ENCODE measurements at places on chromosomes 4 and X. TPM values are rescaled to one million over a fixed set of nuclear protein-coding genes. Genes with fewer than 3 reads are reported as not detected.

- no peak for DNase-seq
These were observed 57.6 kb downstream of the DOCK11 start for GRCh38 chrX:118553042-118553710.

DNA sequence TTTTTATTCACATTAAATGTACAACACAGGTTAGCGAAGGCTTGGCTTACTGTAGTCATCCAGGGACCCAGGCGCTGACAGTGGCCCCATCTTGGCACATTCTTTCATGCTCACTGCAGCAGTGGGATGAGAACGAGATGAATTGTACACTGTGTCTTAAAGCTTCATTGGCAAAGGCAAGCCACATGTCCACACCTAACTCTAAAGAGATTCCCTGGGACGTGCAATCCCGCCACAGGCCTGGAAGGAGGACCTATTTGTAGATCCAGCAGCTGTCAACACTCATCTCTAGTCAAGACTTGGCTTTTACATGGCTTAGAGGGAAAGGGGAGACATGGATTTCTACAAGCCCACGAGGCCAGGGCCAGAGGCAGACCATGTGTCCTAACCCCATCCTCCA lies 16.1 kb upstream of the CXCR3 start:
- no peak for DNase-seq

DNA sequence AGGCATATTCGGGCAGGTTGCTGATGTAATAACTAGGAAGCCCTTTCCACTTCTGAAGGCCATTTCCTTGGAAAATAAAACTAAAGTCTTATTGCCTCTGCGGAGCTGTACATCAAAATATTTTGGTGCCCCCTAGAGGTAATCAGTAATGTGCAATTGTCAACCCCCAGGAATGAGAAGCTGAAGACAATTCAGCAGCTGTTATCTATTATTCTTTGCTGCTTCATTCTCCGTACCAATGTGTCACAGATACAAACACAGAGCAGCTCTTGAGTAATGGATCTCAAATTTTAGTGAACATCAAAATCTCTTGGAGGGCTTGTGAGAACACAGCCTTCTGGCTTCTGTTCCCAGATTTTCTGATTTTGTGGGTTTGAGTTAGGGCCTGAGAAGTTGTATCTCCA lies 3.5 kb upstream of the SLIT2 start:
- DNase-seq: peak; percentile 68

SPANXC gene
- 4.1 TPM for total RNA-seq

ADGRG4 gene
- not detected for total RNA-seq

- DNase-seq: no peak
These were observed 21.7 kb upstream of the TBC1D9 start for GRCh38 chr4:140777894-140778293.

TEX11 gene
- total RNA-seq: not detected

DNA sequence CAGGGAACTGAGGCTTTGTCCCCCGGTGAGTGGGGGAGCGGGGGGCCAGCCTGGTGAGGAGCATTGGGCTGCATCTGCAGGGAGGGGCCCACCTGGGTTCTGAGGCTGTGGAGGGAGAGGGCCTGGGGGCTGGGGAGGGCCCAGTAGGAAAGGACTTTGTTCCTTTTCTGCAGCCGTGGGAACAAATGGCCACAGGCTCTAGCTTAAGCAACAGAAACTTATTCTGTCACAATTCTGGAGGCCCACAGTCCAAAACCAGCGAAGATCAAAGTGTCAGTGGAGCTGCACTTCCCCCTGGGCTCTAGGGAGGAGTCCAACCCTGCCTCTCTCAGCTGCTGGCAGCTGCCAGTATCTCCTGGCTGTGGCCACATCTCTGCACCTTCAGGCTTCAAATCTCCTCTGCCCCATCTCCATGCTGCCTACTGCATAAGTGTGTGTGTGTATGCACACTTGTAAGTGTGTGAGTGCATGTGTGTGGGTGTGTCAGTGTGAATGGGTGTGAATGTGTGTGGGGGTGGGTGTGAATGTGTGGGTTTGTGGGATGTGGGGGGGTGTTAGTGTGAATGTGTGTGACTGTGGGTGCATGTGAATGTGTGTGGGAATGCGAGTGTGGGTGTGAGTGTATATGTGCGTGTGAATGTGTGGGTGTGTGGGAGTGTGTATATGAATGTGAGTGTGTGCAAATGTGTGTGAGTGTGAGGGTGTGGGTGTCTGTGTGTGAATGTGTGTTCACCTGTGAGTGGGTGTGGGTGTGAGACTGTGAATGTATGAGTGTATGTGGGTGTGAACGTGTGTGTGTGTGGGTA lies 204.5 kb upstream of the PSAPL1 start:
- DNase-seq: no peak

GRCh38 chrX:16250296-16250695 lies 83.0 kb downstream of the MAGEB17 start:
- DNase-seq: no peak

DNA sequence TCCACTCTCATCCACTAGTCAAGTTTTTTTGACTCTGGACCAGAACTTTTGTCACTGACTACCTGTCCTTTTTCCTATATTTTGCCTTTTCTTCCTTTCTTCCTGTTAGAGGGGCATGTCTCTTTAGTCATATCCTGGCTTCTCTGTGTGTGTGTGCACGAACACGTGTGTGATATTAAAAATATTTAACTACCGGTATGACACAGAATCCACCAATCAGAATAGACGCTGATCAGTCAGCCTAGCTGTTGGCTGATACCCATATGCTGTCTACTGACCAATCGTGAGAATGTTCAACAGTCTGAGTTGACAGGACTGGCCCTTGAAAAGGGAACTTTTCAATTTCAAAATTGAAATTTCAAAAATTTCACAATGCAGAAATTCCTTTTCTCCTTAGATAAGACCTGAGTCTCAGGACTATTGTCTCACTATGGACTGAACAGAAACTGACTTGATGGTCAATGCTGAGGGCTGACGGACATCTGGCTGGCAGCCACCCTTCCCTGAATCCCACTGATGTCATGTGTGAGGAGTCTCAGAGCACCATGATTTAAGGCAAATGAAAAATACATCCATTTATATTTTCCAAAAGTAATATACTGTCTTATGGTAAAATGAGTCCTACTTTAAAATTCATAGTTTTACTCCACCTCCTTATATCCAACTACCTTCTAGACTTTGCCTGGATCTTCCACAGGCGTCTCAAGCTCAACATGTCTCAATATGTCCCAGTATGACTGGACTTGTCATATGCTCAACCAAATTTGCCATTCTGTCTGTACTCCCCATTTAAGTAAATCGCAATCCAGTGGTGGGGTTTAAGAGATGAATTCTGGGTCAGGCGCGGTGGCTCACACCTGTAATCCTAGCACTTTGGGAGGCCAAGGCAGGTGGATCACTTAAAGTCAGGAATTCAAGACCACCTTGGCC lies 78.0 kb downstream of the CHRNA9 start:
- no peak for DNase-seq

DNA sequence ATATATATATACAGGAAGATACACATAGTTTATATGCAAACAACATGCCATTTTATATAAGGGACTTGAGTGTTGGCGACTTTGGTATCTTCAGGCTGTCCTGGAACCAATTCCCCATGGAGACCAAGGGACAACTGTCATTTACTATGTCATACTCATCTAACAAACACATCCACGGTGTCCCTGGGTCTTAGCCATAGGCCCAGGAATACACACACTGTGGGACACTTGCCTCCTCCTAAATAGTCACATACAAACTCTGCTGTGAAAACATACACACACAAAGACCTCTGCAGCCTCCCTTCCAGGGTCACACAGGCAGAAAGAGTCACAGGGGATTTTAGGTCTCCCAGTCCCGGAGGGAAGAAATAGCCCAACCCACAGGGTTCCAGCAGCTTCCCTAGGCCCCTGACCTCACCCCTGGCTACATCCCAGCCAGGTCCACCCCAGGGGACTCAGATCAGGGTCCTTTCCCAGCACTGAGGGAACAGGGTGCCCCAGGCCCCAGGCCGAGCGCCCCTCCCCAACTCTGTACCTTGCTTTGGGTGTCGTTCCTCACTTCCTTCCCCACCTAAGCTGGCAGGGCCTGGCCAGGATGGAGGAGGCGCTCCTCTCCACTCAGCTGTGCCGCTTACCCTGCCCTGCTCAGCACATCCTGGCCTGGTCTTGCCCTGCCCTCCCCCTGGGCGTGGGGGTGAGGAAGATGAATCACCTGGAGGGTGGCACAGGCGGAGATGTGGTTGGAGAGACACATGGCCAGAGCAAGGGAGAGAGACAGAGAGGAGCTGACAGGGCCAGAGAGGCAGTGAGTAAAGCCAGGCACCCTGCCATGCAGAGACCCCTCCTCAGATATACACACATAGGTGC lies 21.8 kb downstream of the FGD1 start:
- peak; percentile 21 for DNase-seq

FAM9B gene
- not detected for total RNA-seq

DNA sequence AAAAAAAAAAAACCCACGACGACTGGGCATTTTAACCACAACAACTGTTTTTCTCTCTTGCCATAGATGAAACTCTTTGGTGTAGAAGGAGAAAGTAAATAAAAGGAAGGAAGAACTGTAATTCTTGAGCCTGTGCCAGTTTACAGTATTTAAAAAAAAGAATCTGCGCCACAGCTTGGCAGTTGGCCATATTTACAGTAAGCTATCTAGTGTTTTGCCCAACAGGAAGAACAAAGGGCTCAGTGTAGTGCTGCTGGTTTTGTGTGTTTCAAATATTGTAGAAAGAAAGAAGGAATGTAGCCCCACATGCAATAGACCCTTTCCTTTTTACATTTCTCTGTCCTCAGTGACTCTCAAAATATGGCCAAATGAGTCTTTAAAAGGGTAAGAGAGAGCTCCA lies 66.1 kb downstream of the NR3C2 start:
- DNase-seq: peak; percentile 91

DNA sequence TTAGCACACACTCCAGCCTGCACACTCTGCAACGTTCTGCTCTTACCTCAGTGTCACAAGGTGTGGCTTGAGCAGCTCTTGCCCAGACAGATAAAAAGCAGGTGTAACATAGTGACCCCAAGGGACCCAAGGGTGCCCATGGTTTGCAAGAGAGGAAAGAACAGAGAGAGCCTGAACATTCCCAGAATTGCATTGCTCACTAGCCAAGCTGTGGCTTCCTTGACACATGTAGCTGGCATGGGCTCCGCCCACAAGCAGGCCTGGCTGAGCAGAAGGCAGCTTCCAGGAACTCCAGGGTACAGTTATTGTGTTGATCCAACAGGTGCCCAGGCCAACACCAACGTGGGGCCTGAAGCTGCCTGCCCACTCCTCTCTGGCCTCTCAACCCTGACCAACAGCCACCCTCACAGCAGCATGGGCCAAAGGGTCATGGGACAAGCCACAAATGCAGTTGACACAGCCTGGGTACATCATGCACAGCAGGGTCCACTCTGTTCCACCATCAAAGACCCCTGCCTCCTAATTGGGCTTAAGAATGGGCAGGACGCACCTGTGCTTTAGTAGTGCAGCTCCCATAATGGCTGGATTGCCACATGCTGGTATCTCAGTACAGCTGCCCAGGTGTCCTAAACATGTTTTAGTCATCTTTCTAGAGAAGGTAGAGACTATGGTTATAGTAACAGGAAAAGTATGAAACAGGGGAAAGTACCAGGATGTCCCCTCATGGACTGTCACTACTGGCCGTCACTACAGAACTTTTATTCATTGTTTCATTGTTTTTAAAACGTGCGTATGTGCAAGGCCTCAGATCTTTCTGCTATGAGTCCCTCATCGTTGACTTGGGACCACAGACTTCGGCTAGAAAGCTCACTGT lies 73.7 kb upstream of the ACSL1 start:
- no peak for DNase-seq

LRIT3 gene
- not detected for total RNA-seq

Data from H4 (cell line).